ENCODE measurements at places on chromosomes 7 and 10. TPM values are rescaled to one million over a fixed set of nuclear protein-coding genes. Genes with fewer than 3 reads are reported as not detected.

NXPH1 gene
- 0.37 TPM for total RNA-seq

AKR1E2 gene
- 7.7 TPM for total RNA-seq

GRCh38 chr10:122564980-122565379 is 4.4 kb downstream of the DMBT1 start:
- no peak for DNase-seq

GRCh38 chr10:124464028-124464965 is 2.7 kb downstream of the LHPP start:
- DNase-seq: no peak

SEM1 gene
- 5.1 TPM for total RNA-seq

C10orf95 gene
- total RNA-seq: not detected

GRCh38 chr7:148327379-148327778 is 263.2 kb upstream of the C7orf33 start:
- no peak for DNase-seq

DNA sequence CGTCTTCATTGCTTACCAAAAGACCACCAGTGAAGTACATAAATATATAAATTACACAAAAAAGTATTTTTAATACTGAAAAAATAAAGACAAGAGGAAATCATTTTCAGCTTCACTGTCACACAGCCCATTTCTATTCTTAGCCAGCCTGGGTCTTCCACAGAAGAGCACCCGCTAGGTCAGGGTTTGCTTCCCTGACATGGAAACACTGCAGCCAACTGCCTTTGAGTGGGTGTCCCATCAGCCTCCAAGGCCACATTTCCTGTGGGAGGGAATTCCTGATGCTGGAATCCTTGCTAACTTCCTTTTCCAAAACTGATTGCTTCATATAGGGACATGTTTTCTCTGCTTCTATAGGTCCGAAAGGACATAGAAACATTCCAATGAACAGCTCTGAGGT is 137.8 kb upstream of the CAV2 start:
- peak; percentile 33 for DNase-seq

CNPY1 gene
- total RNA-seq: not detected

DNA sequence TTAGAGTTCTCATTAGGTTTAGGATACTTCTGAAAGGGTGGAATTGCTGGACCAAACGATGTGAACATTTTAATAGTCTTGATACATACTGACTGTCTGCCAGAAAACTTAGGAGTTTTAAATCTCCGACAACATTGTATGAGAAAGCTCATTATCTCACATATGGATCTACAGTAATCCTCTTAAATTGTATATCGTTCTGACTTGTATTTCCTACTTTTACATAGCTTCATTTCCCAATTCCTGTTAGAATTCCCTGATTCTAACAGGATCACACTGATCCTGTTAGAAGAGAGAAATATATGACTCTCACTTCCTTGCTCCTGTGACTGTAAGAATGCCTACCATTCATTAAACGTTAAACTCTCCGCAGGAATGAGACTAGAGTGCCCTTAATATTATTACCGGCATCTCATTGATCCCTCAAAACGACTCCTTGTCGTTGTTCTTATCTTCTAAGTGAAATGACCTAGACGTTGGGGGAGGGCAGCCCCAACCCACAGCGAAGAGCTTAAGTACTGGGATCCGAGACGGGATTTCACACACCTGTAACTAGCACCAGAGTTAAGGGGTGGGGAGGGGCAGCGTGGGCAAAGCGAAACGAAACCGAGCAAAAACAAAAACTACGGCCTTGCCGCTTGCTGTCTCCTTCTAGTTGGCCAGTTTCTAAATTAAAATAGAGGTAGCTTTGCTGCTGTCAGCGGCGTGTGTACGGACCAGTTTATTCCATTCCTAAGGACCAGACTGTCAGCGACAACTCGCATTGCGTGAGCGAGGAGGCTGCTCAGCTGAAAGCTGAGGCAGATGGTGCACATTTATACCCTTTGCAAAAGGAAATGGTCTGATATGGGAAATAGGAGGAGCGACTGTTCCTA is 678 bp upstream of the TMEM106B start:
- peak; percentile 39 for DNase-seq

DNA sequence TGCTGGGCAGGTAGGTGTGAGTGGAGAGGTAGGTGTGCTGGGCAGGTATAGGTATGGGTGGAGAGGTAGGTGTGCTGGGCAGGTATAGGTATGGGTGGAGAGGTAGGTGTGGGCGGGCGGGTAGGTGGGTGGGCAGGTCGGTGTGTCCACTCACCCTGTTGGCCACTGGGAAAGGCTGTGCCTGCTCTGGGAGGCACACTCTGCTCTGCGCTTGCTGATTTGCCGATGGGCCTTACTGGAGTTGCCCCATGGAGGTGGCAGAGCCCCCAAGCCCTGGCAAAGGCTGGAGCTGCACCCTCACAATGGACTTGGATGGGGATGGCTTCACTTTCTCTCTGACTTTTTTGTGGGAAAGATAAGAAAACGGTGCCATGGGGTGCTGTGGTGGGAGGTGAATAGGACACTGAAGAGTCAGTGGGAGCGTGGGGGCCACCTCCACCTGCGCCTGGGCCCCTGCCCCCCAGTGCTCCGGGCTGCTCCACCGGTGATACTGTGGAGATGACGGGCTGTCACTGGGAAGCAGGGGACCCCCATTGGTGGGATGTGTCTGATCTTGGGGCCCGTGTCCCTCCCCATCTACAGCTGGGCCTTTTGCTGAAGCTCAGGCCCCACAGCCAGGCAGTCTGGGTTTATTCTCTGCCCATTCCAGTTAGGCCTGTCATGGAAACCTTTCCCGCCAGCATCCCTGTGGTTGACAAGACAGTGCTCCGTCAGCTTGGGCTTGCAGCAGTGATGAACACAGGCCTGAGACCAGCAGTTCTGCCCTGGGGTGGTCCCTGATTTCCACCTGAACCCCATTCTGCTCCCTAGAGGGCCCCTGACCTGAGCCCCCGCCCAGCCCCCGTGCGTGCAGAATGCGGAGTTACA is 75.0 kb downstream of the NKX6-2 start:
- DNase-seq: no peak

NME8 gene
- not detected for total RNA-seq

ADAM8 gene
- 5.5 TPM for total RNA-seq

EPHA1 gene
- total RNA-seq: 31.9 TPM

TMEM196 gene
- not detected for total RNA-seq

MNX1 gene
- total RNA-seq: 7.4 TPM

WEE2 gene
- 0.37 TPM for total RNA-seq

EPO gene
- total RNA-seq: not detected

MTG1 gene
- total RNA-seq: 52.9 TPM

C7orf33 gene
- total RNA-seq: not detected

DNA sequence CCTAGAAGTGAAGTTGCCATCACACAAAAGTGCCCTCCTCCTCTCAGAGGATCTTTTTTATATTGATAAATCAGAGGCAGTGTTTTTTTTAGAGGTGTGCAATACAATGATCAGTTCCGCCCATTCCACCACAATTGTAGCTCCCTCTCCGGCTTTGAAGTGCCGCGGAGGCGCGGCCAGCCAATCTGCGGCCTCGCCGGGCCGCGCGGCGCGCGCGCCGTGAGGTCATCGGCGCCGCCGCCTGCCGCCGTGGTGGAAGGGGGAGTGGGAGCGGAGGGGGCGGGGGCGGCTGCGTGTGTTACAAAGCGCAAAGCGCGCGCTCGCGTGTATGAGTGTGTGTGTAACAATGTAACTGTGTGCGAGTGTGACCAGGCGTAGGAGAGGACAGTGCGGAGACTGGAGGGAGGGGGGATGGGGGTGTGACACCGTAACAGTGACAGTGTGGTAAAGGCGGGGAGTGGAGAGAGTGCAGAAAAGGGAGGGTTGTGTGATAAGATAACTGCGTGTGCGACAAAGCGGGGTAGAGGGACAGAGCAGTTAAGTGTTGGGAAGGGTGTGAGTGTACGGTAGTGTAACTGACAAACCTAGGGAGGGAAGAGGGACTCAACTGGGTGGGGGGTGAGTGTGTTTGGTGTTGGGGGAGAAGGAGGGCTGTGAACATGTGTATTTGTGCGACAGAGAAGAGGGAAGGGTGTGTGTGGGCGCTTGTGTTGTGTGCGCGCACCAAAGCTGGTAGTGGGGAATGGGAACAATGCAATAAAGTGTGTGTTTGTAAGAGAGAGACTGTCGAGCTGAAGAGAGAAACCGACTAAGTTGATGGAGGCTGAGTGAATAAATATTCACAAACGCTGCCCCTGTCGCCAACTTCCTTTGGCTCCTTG is at the start of gene SP8:
Gene SP8, minus strand, starts transcription at position 108 of the 881 bp plus-strand sequence. Its CDS starts 88 bp downstream, at position 20.
- DNase-seq: no peak

DNA sequence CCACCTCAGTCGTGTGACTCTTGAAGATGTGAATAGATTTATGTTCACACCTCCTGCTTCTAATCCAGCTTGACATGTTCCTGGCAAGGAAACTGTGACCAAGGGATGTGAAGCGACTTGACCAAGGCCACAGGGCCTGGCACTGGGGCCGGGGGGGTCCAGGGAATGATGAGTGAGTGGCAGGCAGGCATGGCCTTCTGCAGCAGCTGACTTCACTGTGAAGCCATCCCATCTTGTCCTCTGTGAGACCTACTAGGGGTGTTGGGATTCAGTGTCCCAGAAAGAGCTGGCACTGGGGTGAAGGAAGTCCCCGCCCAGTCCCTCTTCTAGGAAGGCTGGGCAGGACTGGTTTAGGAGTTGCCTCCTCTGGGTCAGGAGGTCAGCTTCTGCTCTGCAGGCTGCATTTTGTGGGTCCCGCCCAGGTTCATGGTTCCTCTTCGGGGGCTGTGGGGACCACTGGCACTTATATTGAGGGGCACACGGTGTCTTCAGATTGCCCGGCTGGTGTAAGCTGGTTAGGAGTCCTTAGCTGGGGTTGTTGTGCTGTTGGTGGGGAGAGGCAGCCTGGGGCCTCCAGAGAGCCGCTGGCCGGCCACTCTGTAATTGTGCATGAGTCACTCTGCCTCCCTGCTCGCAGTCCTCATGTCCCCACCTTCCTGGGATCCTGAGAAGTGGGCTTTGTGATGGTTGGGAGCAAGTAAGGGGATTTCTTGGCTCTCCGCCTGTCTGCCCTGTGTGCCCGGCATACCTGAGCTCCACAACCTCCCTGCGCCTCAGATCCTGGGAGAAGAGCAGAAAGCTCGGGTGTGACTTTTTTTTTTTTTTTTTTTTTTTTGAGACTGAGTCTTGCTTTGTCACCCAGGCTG is 11.0 kb downstream of the ZMIZ1 start:
- no peak for DNase-seq

- DNase-seq: peak; percentile 59
Measured at GRCh38 chr7:36777062-36777461, 52.8 kb upstream of the AOAH start.

DNA sequence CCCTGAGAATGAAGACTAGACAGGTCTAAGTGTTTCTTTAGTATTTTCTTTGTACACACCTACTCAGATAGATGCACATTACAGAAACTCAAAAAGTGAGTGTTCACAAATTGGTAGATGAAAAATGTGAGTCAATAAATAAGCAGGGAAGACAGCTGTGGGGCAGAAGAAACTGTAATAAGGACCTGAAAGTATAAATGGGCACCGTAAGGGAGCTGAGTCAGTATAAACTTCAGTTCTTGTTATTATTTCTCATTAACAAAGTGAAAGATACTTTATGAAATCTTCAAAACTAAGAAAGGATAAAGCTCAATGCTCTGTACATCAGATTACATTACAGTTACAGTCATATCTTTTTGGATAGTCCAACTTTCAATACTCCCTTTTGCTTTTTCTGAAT is 2.5 kb downstream of the MTPN start:
- DNase-seq: no peak

DNA sequence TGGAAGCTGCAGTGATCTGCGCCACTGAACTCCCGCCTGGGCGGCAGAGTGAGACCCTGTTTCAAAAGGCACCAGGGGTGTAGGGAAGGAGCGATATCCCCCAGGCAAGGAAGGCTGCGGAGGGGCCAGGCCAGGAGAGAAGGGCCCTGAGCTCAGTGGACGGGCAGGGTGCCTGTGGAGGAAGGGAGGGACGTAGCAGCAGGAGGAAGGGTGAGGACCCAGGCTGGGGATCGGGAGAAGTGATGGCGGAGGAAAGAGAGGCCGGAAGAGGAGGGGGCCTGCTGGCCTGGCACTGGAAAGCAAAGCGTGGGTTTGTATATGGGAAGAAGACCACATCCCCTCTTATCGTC is 45.6 kb downstream of the ALOX5 start:
- DNase-seq: peak; percentile 66

- no peak for DNase-seq
Measured at GRCh38 chr10:125840955-125841354, 17.6 kb downstream of the BCCIP start.

DNA sequence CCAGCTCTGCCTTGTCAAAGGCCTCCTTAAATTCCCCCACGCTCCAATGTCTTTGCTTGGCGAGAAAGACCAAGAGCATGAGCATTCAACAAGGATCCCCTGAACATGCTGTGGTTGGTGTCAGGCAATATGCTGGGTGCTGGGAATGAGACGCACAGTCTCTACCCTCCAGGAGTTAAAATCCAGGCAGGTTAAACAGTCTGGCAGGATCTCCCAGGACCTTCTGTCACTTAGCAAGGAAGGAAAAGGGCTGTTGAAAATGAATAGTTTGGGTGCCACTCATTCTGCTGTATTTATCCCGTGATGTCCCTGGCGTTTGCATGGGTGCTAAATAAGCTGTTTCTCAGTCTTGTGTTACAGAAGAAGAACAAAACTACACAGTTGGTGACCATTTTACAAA is 21.9 kb upstream of the ITGA8 start:
- DNase-seq: no peak

DNA sequence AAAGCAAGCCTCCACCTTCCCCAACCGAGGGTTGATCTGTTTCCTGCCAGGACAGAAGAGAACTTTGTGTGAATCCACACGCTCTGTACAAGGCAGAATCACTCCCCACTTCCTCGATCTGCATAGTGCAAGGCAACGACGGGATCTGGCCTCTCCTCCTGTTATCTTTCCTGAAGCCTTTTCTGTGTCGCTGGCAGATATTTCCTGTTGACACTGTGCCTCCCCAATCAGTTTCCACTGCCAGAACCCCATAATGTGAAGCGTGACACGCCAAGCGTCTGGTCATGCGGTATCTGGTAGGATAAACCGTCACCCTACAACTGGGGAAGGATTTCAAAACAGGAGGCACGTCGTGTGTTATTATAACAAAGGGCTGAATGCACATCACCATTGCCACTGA is 57.2 kb downstream of the FAM171A1 start:
- peak; percentile 62 for DNase-seq

VAX1 gene
- total RNA-seq: not detected

CREB5 gene
- total RNA-seq: 13.2 TPM

DNA sequence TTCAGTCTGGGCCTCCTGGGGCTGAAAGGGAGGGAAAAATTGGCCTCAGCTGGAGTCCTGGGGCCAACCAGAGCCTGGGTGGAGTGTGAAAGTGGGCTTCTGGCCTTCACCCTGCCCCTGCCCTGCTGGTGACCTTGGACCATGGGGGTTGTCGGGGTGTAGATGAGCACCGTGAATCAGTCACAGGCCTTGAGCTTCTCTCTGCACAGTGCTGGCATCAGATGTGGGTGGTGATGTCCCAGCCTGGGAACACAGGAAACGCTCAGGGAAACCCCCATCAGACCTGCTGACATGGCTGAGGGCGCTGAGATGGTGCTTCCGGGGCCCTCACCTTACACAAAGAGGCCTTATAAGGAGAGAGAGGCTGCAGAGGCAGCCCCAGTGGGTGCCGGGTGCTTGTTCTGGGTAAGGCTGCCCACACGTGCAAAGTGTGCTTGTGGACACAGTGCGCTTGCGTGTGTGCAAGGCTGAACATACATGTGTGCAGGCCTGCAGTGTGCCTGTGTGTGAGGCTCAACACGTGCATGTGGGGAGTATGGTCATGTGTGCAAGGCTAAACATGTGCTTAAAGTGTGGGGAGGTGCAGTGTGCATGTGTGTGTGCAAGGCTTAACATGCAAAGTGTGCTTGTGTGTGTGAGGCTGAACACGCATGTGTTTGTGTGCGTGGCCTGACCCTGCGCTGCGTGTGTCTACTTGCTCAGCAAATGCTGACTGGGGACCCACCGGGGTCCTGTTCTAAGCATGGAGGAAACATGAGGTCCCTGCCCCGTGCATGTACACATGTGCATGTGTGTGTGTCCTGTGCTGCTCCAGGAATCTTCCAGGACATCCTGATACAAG is 6.5 kb downstream of the ARPC1B start:
- peak; percentile 44 for DNase-seq
